ENCODE measurements at places on chromosomes 16 and 17.

DNA sequence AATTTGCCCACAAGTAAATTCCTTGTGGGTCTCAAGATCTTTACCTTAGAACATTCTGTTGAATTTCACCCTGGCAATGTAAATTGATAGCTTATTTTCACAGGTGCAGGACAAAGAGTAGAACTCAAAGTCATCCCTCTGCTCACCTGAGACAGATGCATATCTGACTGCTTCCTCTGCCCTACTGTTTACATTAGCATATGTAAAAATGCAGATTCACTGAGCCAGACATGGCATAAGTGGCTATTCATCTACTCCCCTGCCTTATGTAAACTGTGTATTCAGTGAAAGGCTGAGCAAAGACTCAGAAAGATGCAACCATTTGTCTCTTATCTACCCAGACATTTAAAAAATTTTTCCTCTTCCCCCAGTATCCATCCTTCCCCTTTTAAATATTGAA, 22.3 kb upstream of the MILR1 start:
- no peak for DNase-seq

DNA sequence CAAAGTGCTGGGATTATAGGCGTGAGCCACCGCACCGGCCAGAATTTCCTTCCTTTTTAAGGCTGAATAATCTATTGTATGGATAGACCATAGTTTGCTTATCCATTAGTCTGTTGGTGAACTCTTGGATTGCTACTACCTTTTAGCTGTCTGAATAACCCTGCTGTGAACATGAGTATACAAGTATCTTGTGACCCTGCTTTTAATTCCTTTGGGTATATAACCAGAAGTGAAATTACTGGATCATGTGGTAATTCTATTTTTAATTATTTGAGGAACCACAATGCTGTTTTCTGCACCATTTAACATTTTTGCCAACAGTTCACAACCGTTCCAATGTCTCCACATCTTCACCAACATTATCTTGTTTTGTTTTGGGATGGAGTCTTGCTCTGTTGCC, 4.6 kb upstream of the OTOA start:
- no peak for DNase-seq

DNA sequence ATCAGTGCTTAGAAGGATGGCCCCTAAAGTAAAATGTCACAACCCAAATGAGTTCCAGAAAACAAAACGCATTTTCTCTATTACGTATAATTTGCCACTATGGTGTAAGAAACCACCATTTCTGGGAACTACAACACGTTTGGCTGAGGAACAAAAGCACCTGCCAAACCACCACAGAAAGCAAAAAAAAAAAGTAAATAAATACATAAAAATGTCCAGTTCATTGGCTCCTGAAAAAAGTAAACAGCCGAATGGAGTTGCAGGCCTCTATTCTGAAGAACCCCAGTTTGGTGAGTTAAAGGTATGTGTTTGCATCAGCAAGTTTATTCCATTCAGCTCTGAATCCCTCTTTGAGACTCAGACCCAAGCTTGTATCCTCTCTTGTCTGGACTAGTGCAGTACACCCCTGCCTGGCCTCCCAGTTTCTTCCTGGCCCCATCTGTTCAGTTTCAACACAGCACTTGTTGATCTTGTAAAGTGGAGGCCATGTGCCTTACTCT, 36.9 kb downstream of the ERN1 start:
- DNase-seq = no peak

DNA sequence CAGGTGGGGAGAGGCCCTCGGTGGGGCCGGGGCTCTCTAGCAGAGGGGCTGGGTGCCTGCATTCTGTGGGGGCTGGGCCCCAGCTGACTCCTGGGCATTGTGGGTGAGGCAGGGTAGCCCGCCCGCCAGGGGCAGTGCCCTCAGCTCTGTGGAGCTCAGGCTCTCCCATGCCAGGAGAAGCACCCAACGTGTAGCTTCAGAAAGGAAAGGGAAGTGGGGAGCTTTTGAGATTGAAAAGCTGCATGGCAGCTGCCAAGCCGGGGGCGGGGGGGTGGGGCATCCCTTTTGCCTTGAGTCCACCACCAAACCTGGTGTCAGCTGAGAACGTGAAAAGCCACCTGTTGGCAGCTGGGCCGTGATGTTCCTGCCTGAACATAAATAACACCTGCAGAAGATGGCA, 192.1 kb upstream of the CIBAR2 start:
- DNase-seq = no peak

GRCh38 chr17:3882276-3882675, 10.6 kb downstream of the CAMKK1 start:
- no peak for DNase-seq

DNA sequence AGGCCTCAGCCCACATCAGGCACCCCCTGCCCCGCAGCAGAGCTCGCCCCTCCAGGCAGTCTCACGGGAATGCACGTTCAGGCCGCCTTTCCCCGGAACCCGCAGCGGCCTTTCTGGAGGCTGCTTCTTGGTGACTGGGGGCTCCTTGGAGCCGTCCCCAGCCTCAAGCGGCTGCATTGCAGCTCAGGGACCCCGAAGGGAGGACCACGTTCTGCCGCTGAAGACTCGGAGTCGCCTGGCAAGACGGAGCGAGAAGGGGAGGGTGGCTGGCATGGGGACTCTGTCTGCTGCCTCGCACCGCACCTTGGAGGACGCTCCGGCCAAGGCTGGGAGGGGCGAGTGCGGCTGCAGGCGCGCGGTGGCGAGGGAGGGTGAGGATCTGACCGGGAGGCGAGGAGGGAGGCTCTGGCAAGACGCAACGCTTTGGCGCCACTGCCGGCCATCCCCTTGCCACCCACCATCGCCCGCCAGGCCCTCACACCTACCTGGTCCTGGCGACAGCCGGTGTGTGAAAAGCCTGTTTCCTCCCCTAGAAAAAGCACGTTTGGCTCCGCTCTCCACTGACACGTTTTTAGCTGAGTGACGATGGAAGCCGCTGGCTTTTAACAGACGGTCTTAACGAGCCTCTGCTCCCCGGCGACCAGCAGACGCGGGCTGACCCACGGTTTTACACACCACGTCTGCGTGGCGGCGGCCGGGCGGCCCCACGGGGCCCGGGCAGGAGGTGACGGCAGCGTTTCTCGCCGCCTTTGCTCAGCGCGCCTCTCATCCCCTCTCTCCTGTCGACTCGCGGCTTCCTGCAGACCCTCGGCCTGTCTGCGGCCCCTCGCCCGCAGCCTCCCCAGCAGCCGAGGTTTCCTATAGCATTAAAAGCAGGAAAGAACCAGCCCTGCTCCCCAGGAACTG, 16.7 kb upstream of the GNG13 start:
- no peak for DNase-seq

GRCh38 chr17:46771561-46772474, 46.7 kb downstream of the WNT3 start:
- no peak for DNase-seq

- DNase-seq = no peak
Measured at GRCh38 chr17:50185631-50186471, 15.6 kb downstream of the COL1A1 start.

- no peak for DNase-seq
Measured at GRCh38 chr17:51279183-51279582, 18.8 kb downstream of the UTP18 start.

DNA sequence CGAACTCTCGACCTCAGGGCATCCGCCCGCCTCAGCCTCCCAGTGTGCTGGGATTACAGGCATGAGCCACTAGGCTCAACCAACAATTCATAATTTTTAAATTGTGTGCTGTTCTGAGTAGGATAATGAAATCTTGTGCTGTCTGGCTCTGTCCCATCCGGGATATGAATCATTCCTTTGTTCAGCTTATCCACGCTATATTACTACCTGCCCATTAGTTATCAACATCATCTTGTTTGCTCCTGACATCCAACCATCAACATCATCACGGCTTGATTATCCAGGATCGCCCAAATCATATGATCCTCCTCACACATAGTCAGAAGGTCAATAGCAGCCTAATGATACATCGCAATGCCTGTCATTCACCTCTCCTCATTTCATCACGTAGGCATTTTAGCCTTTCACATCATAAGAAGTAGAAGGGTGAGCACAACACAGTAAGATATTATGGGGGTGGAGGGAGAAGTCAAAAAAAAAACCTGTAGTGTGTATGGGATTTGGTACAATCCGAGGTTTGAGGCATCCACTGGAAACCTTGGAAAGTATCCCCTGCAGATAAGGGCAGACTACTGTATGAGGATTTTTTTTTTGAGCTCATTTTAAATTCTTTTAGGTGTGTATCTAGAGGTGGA, 77.0 kb upstream of the SIAH1 start:
- DNase-seq = no peak

GRCh38 chr17:31738996-31739699, 119.9 kb downstream of the COPRS start:
- DNase-seq = no peak

GRCh38 chr16:13992976-13993375, 73.0 kb downstream of the ERCC4 start:
- DNase-seq = no peak

- DNase-seq = no peak
Measured at GRCh38 chr17:8025176-8025911, 13.5 kb upstream of the ALOX15B start.

DNA sequence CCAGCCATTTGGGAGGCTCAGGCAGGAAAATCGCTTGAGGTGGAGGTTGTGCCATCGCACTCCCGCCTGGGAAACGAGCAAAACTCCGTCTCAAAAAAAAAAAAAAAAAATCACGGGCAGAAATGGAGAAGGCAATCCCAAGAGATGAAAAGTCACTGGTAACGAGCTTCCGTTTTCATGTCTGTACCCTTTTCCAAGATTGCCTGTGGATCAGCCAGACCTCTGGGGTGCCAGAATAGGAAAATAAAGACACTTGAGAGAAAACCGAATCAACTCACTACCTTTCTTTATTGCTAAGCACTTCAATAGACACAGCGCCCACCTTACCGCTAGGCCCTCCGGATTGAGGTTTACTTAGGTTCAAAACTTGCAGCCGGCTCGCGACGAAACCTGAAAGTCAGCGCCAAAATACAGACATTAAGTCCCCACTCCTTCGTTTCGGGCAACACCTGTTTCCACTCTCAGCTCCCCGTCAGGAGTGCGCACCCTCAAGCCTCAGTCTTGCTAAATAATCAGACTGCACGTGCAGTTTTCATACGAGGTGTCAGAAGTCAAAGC, 970 bp upstream of the TRAF7 start:
- no peak for DNase-seq
